ENCODE measurements at places on chromosomes 7 and 10.
A peak's percentile ranks its signal among the peaks of the same experiment; 100 is the strongest.

DNA sequence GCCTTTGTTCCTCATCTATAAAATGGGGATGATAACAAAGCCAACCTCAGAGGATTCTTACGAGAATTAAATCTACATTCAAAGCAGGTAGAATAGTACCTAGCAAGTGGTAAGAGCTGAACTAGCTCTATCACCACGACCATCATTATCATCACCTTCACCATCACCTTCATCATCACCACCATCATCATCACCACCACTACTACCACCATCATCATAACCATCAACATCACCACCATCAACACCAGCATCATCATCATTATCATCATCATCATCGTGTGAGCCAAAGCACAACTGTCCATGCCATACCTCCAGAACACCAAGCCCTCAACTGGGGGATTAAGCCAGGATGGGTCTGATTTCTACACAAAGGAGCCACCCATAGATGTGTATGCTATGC lies 206.8 kb downstream of the GRID1 start:
- no peak for DNase-seq

DNA sequence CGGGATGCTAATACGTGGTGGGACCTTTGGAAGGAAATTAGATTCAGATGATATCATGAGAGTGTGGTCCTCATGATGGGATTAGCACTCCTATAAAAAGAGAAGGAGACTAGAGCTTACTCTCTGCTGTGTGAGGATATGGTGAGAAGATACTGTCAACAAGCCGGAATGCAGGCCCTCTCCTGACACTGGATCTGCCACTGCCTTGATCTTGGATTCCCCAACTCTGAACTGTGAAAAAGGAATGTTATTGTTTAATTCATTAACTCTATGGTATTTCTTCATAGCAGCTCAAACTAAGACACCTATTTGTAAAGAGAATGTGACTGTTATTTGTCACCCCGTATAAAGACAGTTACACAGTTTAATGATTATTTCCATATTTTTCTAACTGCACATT lies 1227.5 kb upstream of the C7orf33 start:
- no peak for DNase-seq

DNA sequence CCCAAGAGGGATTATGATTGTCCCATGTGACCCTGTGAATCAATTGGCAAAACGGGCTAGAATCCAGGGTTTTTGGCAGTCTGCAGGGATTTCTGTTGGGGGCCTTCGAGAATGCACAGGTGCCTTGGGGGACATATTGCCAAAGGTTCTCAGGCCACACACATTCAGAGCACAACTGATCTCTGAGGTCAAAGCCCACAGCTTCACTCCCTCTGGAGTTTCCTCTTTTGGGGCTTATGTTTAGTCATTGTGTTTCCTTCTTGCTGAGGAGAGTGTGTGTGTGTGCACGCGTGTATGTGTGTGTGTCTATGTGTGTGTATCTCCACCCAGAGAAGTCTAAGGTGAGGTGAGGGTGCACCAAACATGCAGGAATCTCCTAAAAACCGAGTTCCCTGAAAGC lies 8.8 kb downstream of the PPIF start:
- DNase-seq: no peak

GRCh38 chr10:116742367-116743265 lies at the start of gene HSPA12A:
HSPA12A (minus strand) TSS chr10:116742566; CDS start chr10:116742469, 97 bp downstream.
- DNase-seq: no peak

- no peak for DNase-seq
Measured at GRCh38 chr7:135800560-135800959, 51.9 kb upstream of the FAM180A start.

DNA sequence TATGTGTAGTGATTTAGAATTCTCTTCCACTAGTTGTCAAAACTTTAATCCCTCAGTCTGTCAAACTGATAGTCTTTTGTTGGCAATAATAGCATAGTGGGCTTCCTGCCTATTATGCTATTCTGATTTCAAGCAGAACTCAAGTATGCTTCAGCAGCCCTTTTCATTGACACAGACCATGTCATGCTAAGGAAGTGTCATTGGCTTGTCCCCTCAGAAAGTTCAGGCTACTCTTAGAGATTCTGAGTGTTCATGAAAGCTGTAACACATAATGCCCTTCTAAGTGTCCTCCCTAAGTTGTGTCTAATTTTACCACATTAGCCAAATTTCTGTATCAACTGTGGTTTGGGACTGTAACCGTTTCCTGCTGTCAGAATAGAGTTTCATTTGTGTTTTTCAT lies 198.7 kb downstream of the THSD7A start:
- DNase-seq: no peak

DNA sequence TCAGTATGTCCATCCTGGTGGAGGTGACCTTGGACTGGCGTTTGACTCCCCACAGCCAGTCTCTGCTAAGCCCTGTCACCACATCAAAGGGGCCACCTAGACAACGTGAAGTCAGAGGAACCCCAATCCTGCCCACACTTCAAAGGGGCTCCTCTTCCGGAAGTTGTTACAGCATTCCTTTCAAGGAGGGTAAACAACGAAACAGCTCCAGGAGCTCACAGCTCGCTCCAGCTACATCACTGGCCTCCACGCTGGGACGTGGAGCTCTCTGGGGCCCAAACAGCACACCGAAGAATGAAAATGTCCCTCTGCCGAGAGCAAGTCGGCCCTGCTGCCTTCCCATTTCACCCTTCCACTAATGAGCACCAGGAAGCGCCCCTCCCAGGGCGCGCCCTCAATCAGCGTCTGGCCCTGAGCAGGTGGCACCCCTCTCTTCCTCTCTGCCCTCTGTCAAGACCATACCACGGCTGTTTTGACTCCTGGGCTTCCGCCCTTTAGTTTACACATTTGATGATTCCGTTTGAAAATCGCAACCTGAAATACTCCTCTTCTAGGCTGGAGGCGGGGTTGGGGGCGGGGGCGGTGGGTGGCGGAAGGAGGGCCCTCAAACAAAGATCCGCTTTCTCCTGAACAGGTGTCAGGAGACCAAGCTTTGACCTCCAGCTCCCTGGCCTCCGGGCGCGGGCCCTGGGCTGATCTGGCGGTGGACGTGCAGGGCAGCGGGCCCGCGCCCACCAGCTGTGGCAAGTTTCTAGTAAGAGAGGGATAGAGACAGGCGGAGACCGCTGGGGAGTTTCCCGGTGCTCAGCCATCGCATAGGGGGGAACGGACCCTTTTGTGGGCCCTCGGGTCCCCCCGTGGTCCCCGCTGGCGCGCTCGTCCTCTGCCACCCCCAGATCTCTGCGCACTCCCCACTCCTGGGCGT lies 53.1 kb upstream of the KDM7A start:
- DNase-seq: peak; percentile 38

DNA sequence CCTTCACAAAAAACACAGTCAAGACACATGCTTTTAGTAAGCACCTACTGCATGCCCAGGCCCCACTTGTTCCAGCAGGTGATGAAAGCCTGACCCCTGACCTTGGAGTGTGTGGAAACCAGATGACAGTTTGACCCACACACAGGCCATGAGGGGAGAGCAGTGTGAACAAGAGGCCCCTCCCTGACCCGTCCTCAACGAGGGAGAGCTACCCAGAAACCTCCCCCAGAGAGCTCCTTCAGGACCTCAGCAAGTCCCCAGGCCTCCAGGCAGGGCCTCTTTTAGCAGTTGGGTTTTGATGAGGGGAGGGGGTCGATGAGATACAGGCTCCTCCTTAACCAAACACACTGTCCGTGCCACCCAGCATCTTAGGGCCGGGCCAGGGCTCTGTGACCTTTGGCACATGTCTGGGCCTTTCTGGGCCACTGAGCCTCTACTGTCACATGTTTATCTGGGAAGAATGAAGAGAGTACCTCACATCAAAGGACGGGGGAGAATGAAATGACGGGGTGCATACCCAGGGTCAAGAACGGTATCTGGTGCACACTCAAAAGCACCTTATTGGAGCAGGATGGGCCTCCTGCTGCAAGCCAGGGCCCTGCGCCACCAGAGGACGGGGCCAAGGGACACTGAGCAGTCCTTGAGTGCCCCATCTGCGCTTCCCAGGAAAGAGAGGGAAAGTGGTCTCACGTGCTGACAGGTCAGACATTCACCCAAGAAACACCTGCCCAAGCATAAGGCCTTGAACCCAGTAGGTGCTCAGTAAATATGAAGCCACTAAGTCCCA lies 202.6 kb upstream of the ZMIZ1 start:
- DNase-seq: no peak

GRCh38 chr7:41183741-41184140 lies 519.1 kb downstream of the INHBA start:
- no peak for DNase-seq

DNA sequence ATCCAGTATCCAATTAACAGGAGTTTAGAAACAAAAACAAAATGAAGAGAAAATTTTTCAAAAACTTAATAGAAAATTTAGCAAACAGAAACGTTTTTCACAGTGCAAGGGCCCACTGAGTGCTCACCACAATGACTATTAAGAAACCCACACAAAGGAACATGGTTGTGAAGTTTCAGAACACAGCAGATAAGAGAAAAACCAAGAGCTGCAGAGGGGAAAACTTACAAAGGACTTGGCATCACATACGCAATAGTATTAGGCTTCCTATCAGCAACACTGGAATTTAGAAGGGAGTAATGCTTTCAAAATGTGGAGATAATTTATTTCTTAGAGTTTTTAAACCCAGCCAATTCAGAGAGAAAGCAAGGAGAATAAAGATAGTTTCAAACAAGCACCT lies 1.7 kb upstream of the C7orf25 start:
- DNase-seq: no peak

DNA sequence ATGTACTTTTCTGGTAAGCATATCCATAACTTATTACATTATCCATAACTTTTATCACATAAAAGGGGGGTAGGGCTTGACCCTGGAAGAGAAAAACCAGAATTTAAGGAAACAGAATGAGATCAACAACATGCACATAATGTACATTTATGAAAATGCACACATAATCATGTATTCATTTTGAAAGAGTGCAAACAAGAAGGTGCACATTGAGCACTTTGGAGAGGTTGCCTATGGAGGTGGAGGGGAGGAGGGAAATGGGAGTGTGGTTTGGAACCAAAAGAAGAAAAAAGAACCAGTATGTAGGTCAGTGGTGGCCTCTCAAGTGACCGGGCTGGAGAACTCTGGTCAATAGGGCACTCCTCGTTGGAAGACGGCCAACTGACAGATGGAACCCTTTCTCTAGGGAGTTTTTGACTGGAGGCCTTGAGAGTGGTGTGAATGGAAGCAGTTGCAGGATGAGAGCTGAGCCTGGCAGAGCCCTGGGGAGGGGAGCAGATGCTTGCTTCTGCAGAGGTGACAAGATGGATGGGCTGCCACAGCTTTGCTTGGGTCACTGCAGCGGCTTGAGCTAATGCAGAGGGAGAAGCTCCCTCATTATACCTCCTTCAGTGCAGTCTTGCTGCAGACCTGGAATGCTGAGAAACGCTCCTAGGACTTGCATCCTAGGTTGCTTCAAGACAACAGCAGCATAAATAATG lies 192.7 kb downstream of the SEC23IP start:
- DNase-seq: no peak

- no peak for DNase-seq
Measured at GRCh38 chr7:34544621-34545020, 113.4 kb upstream of the NPSR1 start.

DNA sequence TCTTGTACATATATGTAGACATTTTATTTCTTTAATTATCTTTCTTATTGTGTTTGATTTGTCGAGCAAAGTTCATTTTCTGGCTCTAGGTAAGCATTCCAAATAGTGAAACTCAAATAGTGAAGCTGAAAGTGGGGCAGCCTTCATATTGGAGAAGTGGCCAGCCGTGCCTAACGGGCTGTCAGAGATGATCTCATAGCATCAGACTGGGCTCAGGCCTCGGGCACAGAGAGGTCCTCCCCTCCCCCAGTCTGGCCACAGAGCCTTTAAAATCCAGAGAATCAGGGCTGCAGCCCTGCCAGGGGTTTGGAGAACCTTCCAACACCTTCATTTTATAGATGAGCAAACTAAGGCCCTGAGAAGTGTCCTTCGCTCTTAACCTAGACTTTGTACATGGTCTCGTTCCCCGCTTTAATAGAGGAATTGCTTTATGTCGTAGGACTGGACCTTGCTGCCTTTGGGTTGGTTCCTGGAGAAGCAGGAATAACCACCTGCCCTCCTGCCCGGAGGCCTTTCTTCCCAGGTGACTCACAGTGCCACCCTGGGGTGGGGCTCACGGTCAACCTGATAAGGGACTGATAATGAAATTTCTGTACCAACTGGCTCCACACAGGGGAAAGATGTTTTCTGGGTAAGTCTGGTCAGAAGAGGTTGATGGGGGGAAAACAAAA lies 7.3 kb downstream of the TSPAN15 start:
- no peak for DNase-seq

- DNase-seq: no peak
Measured at GRCh38 chr10:34102893-34103506, 712.1 kb downstream of the PARD3 start.

- no peak for DNase-seq
Measured at GRCh38 chr7:25356534-25357151, 128.4 kb upstream of the NPVF start.

DNA sequence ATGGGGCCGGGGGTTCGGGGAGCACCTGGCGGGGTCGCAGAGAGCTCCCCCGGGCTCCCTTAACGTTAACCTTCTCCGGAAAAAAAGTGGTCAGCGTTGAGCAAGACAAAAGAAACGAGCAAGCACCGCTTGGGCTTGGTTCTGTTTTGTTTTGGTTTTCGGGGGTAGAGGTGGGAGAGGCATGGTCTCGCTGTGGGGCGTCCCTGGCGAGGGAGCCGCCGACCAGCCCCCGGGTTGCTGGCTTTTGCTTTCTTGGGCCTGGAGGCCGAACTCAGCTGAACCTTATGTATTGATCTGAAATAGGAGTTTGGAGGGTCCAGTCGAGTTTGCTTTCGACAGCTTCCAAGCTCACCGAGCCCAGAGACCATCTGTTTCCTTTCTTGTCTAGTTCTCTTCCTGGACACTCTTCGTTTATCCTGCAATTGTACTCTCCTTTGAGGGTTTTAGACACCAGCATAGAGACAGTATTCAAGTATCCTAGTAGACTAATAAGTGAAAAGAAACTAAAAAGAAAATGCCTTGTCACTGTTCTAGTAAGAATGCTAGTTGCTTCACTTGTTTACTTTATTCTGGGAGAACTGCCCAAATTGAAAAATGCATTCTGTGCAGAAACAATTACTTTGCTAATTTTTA lies 980 bp downstream of the FHIP2A start:
- peak; percentile 1 for DNase-seq

DNA sequence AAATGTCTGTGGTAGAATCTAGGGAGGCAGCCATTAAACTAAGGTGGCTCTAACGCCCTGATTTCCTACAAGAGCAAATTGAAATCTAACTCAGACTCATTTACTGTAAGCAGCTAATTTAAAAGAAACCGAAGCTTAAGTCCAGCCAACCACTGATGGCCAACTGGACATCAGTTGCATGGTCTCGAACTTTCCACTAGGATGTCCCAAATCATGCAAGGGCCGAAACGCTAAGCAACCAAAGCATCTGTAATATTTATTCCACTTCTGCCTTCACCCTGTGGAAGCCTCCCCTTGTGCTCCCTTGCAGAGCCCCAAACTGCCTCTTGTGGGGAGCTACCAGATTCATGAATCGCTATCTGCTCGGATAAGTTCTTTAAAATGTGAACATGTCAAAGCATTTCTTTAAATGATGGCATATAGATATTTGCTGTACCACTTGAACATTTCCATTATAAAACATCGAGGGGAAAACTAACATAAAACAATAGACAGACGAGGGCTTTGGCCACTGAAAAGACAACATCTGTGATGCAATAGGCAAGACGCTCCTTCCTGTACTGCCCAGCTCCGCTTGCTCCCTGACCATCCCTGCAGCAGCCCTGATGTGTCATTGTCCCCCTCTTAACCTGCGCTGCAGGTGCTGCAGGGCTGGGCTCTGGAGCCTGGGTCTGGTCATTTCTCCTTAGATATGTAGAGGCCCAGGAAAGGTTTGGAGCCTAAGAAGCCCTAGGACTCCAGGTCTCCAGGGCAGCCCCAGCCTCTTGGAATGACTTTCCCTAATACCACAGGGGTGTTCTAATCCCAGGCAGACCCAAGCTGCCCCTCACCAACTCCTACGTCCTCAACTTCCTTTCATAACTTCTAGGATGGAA lies 2.9 kb upstream of the RBP3 start:
- no peak for DNase-seq
